ENCODE measurements at places on chromosomes 2 and 18.

- no peak for DNase-seq
Observed at GRCh38 chr18:61941948-61942471, 49.2 kb upstream of the RNF152 start.

DNA sequence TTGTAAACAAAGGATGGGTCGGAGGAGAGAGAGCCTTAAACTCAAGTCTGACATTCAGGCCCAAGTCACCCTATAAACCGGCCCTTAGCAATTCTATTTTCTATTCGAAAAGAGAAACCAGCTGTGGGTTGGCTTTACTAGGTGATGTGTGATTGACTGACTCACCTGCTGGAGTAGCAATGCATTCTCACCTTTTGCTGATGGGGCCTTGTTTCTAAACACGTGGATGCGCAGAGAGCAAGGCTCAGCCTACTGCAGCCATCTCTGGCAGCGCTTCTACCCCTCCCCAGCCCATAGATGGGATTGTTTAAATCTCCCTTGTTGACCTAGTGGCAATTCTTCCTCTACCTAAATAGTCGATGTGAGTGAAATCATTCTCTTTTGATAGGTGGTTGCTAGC lies 138.5 kb downstream of the MEIS1 start:
- no peak for DNase-seq

DNA sequence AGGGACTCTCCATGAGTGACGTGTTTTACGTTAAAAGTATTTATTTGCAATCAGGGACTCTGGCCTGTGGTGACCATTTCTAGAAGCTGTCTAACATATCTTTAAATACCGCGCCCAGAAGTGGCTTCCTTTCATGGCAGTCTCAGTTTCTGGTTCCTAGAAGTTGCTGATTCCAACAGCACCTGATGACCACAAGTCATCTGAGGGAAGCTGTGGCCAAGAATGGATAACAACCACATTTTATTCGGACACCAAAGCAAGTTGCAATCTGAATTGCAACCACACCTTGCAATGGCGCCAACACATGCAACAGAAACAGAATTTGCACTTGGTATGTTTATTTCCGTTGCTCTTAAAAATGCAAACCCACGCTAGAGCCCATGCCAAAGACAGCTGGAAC lies 33.1 kb downstream of the MEX3C start:
- no peak for DNase-seq

DNA sequence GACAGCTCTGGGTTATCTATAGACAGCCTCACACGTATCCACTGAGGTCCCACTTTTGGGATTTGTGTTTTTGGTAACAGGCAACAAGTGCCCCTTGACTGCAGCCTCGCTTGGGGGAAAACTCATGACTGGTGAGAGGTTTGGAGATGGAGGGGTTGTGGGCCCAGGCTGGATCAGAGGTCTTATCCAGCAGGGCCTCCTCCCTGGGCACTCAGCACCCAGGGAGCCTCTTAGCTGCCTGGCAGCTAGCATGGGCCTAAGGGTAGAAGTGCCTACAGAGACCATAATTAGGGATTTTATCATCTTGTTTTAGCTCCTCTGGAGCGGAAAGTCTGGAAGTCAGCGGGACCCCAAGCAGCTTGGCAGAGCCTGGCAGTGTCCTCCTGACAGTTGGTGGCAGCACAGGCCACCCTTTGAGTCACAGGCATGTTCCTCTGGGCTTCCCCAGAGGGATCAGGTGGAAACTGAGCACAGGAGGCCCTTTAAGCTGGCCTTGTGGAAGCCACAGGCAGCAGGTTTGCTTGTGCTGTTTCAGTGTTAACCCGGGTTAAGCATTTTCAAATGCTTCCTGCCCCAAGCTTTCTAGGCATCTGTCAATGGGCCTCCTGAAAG lies 143.1 kb downstream of the KCTD1 start:
- peak; percentile 1 for DNase-seq

DNA sequence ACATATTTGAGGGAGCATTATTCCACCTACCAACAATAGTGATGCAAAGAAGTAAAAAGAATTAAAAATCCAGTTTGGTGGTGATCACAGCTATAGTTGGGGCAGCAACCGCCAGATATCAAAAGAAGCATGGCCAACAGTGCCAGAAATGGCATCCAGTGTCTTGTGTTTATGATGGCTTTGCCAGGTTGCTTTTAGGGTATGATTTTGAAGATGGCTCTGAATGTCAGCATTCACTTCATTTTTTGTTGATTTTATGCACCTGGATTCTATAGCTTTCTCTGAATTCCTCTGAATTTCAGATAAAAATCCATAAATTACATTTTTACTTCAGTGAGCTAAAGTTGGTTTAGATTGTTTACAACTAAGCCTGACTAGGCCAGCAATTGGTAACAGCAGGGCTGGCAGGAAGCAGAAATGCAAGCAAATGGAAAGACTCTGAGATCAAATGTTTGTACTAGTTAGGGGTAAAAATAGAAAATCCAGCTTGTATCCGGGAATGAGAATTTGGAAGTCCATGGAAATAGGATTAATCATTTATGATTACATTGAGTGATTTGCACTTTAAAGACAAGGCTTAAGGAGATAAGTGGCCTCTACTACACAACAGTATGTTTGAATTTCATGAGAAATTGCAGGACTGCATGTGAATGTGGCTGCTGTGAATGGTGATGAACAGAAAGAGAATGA lies 40.4 kb downstream of the COL3A1 start:
- DNase-seq, result no peak

DNA sequence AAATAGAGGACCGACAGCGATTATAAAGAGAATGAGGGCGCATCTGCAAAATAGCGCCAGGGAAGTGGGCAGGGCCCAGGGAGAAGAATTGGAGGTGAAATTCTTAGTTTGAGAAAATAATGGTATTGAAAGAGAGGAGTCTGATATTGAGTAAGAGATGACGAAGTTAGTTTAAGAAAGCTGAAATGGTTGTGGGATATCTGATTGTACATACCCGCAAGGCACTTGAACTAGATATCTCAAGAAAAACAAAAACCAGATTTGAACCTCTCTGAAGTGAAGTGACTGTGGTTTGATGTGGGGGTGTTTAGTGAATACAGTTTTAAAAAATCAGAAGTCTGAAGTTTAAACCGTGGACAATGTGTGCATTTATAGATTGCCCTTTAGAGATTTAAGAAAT lies 38.9 kb downstream of the ZNF532 start:
- no peak for DNase-seq

DNA sequence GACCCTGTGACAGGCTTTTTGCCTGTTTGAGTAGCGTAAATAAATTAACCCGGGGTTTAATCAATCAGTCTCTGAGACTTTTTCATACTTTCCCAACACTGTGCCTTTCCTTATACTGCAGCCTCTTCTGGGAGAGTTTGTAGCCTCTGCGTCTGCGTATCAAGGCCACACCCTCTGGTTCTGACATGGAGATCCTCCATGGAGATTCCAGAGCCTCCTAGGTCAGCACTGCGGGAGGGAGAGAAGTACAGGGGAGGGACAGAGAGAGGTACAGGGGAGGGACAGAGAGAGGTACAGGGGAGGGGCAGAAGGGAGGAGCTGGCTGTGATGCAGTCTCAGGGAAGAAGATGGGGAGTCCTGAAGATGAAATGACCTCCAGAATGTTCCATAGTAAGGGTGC lies 166.0 kb downstream of the ARL4C start:
- DNase-seq, result no peak

DNA sequence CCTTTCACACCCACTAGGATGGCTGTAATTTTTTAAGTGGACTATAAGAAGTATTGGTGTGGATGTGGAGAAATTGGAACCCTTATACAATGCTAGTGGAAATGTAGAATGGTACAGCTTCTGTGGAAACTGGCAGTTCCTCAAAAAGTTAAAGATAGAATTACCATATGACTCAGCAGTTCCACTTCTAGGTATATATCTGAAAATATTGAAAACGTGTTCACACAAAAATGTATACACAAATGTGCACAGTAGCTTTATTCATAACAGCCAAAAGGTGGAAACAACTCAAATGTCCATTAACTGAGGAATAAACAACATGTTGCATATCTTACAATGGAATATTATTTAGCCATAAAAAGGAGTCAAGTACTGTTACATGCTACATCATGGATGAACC lies 17.7 kb downstream of the TANK start:
- no peak for DNase-seq

- no peak for DNase-seq
Observed at GRCh38 chr2:193276988-193277387, 1082.3 kb upstream of the TMEFF2 start.

DNA sequence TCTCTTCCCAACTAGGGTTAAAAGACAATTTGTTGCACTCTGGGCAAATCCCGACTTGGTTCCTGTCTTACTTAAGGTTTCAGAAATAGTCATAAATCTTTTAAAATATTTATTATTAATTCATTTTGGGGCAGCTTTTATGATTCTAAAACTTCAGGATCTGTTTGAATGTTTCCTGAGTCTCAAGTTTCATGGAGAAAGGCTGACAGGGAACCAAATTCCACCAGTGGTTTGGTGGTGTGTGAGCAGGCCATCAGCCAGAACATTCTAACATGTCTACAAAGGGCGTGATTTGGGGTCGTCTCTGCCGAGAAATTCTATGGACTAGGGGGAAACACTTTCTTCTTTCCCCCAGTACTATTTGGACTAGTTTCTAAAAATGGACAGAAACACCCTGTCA lies 366.4 kb downstream of the ZNF521 start:
- no peak for DNase-seq

DNA sequence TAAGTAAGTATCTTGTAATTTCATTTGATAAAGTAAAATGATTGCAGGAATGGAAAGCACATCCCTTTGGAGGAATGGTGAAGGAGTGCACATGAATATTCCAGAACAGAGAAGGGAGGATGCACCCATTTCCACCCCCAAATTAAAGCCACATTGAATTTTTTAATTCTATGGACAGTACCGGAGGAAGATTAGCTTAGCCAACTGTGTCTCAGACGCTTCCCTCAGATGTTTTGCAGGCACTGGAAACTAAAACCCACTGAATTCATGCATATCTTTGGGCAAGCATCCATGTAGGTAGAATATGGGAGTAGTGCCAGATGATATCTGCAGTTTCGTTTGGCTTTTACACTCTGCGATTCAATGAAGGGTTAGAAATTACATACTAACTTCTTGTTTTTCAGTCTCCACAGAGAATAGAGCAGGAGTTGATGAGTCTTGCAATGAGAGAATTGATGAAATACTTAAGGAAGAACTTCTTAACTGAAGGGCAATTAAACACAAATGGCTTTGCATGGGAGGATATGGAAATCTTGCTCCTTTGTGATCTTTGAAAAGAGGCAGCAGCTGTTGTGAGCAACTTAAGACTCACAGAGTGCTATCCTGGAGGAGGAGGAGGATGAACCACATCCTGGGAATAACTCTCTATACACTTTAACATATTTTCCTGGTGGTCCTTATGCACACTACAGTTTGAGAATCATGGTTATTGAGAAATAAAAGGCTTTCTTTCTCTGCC lies 71.7 kb upstream of the MYO3B start:
- DNase-seq, result no peak

GRCh38 chr2:189952536-189953109 lies 109.9 kb downstream of the MSTN start:
- no peak for DNase-seq

- no peak for DNase-seq
Observed at GRCh38 chr2:191112448-191112901, 38.3 kb downstream of the STAT4 start.

DNA sequence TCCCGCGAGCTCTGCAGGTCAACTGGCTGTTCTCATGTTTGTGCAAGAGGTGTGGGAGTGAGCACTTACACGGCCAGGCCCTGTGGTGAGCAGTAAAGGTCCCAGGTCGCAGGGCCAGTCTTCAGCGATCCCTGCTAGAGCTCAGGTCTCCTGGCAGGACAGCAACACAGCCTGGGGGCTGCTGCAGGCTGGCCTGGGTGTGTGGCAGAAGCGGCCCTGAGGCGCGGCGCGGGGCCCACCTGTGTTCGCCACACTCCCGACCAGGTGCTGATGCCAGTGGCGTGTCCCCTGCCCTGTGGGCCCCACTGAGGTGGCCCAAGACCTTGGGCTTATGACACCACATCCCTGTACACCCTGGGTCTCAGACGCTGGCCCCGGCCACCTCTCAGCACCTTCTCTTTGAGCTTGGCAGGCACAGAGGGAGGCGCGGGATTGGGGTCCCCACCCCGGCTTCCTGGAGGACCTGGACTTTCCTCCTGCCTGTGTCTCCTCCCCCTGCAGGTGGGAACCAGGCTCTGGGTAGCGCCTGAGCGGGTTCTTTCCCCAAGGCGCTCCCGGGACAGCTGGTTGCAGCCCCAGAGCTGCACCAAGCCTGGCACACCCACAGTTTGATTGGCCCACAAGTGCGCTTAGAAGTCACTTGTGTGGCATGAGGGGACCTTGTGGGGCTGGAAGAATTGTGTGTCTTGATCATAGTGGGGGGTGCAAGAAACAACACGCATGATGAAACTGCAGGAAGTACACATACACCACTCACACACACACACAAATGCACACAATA lies 59.2 kb downstream of the TWIST2 start:
- DNase-seq, result no peak

DNA sequence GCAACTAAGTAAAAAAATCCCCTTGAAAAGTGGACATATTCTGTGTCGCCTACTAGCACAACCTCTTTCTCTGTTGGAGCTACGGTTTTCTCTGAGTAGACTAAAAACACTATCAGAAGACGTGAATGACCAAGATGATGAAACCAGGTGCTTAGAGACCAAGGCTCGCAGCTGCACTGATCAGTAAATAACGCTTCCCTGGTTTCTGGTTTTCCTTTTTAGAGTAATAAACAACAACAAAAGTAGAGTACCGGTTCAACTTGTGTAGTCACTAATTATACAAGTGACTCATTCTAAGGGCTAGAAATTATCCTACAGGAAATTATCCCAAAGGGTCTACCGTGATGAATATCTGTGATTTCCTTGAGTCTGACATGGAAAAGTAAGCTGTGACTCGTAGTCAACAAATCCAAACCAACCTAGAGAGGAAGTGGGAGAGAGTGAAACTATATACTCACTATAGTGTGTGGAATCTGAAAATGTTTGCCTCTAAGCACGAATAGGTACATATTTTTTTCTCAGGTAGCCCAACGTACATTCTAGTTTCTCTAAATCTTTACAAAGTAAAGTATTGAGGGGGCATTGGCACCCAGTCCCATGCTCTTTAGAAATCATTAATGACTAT lies 17.8 kb downstream of the RASGRP3 start:
- no peak for DNase-seq

All from nucleus accumbens (tissue), 56 donors.